ENCODE measurements at places on chromosomes 11 and 22.

GRCh38 chr11:32374261-32374711, 61.1 kb downstream of the WT1 start:
- DNase-seq = no peak

DNA sequence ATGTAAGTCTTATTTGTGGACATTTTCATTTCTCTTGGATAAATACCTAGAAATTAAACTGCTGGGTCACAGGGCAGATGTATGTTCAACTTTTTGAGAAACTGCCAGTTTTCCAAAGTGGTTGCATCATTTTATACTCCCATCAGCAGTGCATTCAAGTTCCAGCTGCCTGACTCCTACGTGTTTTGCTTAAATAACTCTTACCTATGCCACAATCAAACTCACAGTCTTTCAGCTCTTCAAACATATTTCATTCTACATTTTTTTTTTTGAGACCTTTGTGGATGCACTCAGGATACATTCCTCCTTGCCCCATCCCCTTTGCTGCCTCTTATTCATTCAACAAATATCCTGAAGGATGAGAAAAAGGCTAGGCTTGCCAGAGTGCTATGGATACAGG, 9.2 kb downstream of the TCF20 start:
- DNase-seq = no peak

DNA sequence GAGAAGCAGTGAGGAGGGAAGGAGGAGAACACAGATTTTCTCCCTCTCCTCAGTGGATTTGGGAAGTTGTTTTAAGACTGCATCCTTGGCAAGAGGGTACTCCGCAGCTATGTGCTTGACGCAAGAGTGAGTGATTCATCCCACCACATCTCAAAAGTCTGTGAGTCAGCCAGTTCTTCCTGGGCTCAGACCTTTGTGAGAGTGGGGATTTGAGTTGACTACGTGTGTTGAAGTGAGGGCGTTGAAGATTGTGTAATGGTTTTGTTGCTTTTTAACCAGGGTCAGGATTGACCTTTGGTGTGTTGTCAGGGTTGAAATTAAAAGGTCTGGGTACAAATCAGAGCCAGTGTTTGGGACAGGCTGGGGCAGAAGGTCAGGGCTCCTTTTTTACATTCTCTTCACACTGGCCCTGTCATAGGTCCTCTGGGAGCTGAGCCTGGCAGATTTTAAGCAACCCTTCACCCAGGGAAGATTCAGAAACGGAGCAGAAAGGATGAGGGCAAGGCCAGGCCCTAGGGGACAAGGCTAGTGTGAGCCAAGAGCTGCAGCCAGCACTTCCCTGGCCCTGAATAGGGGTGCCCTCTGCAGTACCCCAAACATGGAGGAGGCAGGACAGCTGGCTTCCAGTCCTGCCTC, 4.2 kb upstream of the C11orf86 start:
- DNase-seq = no peak

DNA sequence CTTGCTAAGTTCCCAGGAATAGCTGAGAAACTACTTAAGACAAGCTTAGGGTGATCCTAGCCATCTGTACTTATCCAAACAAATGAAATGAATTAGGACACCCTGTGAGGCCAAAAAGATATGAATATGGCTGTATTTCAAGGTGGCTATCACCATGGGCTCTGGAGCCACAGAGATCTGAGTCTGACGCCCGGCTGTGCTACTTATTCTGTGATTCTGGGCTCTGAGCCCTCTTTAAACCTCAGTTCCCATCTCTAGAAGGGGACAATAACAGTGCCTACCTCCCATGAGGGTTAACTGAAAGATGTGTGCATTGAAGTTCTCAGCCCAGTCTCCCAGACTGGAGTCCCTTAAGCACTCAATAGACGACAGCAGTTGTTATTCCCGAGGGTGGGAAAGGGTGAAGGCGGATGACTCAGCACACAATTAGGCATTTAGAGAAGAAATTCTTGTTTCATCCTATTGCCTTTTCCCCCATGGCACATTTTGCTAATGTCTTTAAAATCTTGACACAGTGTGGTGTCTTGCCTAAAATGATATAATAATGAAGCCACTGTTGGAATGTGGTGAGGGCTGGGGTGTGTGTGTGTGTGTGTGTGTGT, 132.5 kb downstream of the ADAMTS15 start:
- no peak for DNase-seq

- DNase-seq = no peak
These were observed 30.9 kb upstream of the BAIAP2L2 start for GRCh38 chr22:38141217-38141973.

- no peak for DNase-seq
These were observed 133.8 kb upstream of the PITPNB start for GRCh38 chr22:28052825-28053269.

DNA sequence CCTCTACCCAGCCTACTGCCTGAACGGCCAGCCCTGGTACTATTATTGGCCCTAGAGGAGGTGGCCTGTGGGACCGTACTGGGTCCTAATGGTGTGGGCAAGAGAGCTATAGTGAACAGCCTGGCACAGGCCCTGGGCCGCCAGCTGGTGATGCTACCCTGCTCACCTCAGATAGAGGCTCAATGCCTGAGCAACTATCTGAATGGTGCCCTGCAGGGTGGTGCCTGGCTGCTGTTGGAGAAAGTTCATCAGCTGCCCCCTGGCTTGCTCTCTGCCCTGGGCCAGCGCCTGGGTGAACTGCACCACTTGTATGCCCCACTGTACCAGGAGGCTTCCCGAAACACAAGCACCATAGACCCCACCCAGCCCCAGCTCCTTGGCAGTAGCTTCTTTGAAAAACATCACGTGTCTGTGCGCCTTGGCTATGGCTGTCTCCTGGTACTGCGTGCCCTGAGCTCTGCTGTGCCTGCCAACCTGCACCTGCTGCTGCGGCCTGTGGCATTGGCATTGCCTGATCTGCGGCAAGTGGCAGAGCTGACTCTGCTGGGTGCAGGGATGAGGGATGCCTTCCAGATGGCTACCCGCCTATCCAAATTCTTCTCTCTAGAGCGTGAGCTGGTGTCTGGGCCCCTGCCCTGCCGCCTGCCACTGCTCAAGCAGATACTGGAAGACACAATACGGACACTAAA, 49.0 kb downstream of the DNHD1 start:
- no peak for DNase-seq

DNA sequence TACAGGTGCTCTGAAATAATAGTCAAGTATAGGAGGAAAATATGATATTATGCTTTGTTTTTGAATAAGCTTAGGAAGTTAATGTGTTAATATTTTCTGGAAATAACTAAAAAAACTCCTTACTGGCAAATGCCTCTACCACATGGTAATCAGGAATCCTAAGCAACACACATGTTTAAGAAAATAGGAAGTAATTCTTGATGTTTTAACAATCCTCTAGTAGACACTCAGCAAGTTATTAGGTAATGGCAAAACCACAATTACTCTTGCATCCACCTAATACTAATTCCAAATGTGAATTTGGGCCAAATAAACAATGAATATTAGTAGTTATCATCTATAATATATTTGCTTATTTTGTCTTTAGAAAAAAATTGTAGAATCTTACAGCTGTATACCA, 53.6 kb downstream of the SLC35F2 start:
- no peak for DNase-seq

- no peak for DNase-seq
These were observed at the start of gene IFITM1 for GRCh38 chr11:313787-314553. IFITM1 (plus strand) TSS chr11:314040; CDS start chr11:314171, 131 bp downstream.

Measured in stimulated activated CD8-positive, alpha-beta memory T cell treated with anti-CD3 and anti-CD28 coated beads, Interleukin-7, amount 100 ng/mL, for 1 hour (primary cell).